Effector memory CD4-positive, alpha-beta T cell (primary cell): ENCODE measurements at places on chromosomes 7 and 10.

DNA sequence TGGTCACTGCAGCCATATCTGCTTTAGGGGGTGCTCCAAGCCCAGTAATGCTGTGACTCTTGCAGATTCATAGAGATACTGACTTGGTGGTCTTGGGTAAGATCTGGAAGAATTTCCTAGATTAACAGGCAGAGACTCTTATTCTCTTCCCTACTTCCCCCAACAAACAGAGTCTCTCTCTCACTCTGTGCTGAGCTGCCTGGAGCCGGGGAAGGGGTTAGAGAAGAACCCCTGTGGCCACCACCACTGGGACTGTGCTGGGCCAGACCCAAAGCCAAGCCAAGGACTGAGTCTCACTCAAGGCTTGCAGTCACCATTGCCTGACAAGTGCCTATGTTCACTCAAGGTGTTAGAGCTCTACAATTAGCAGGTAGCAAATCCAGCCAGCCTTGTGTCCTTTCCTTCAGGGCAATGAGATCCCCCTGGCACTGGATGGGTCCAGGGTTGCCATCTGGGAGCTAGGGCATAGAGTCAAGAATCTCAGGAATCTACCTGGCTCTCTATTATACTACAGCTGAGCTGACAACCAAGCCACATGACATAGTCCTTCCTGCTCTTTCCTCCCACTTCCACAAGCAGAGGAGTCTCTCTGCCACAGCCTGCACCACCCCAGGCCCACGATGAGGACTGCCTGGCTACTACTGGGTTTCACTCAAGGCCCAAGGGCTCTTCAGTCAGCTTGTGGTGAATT lies 41.4 kb upstream of the TECTB start:
- no peak for DNase-seq

DNA sequence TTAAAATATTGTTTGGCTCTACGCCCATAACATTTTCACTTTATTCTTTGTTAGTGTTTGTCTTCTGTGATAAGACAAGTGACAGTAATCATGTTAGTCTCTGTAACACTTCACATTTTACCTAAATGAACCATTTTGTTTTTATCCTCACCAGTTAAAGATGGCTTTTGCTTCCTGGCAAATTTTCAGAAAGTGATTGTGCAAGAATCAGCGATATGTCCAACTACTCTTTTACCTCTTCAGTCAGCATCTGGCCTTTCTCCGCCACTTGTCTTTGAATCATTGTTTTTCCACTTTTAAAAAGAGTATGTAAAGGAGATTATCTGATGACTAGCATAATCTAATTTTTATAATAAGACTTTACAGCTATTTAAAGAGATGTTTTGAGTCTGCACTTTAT lies 3.5 kb downstream of the DGKB start:
- DNase-seq, result no peak

DNA sequence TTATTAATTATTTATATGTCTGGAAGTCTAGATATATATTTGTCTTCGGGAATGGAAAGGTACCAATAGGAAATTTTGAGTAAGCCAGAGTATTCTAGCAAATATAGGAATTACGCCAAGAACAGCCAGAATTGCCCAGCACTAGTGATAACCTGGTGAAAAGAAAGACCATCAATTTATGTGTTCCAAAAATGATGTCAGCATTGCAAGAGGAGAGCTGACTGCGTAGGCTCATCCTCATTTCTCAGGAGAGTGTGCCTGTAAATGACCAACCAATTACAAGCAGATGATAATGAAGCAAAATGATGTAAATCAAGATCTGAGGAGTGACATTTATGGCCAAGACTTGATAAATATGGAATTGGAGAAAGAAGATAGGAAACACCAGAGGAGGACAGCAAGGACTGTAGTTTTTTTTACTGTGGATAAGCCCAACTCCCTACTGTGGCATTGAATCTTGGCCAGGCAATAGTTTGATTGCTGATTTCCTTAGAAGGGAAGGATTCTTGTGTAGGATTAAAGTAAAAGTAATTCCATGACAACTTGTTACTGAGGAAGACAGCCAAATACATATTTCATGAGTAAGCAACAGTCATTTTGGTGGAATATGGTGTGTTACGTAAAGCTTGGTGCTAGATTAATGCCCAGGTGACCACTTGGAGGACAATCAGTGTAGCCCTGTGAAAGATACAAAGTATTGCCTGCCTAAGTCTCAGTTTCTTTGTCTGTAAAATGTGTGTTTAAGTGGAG lies 590.8 kb downstream of the AUTS2 start:
- DNase-seq, result no peak

- DNase-seq, result no peak
Measured at GRCh38 chr10:23777153-23777552, 338.3 kb downstream of the OTUD1 start.

DNA sequence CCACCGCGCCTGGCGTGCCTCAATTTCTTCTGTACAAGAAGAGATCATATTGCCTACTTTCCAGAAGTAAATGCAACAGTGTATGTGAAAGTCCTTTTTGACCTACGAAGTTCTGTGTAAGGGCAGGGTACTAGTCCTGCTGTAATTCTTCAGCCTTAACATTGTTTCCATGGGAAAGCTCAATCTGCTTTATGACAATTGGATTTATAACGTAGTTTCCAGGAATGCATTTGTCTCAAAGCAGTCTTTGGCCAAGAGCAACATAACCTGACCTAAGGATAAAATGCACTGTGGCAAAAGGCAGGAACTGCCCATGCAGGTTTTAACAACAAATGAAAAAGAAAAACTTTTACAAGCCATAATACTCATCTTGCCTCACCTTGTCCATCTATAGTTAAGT lies 108.1 kb upstream of the PODXL start:
- no peak for DNase-seq

DNA sequence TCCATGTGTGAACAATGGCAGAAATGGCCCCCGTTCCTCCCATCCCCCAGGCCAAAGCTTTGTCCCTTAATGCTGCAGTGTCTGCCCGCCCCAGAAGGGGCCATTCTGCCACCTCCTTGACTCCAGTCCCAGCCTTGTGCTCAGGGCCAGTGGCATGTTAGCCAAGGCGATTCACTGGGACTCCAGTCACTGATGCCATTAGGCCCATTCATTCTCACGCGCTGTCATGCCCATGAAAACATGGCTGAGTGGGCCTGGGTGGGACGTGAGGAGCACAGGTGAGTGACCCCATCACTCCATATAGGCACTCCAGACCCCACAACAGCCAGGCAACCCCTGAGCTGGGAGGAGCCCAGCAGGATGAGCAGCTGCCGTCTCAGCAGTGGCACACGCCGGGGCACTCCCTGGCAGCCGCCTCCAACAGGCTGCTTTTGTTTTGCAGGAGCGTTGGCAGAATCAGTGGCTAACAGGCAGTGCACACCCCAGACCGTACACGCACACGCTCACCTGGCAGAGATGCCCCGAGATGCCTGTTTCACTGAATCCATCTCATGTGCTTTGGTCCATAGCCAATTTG lies 79.5 kb downstream of the TCERG1L start:
- no peak for DNase-seq

- DNase-seq, result no peak
Measured at GRCh38 chr7:149868623-149869290, 5.0 kb upstream of the ATP6V0E2 start.
